ENCODE measurements at places on chromosomes 2 and 18. TPM values are rescaled to one million over a fixed set of nuclear protein-coding genes. Genes with fewer than 3 reads are reported as not detected.
A peak's percentile ranks its signal among the peaks of the same experiment; 100 is the strongest.

DNA sequence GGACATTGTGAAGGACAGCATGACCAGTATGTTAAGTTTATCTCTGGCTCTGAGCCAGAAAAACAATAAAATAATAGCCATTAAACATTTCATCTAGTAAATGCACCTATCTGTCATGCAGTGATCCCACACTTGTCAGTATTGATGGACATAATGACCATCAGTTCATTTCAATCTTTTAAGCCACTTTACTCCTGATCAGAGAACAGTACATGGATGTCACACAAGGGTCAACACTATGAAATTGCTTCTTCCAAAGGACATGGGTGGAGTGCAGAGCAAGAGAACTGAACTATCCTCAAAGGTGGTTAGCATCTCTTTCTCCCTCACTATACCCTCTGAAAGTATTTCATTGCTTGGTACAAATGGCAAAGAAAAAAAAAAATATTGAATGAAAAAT is 816.0 kb upstream of the GYPC start:
- H3K36me3 ChIP-seq: no peaks in the 10 kb centered on the region
- no peak overlapping the region for H3K27ac ChIP-seq
- no peak overlapping the region for H3K4me3 ChIP-seq
- H3K4me1 ChIP-seq: no peaks in the 10 kb centered on the region

ERBB4 gene
- 1.6 TPM for total RNA-seq

DNA sequence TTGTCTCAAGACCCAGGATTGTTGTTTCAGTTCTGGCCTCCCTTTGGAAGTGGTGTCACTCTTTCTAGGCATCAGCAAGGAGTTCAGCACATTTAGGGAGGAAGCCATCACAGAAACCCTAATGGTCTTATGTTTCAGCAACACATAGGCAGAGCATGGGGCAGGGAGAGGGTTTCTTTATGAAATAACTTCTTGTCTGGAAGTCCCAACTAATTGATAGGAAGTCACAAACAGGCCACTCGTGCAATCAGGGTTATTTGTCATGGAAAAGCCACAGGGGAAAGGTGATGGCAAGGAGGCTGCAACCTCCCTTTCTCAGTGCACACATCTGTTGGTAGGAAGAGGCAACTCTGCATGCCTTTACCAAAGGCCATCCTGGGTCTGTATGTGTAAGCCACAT is 103.0 kb downstream of the BCL11A start:
- H3K4me1 ChIP-seq: no peaks in the 10 kb centered on the region
- no peak overlapping the region for H3K4me3 ChIP-seq
- H3K27ac ChIP-seq: no peak overlapping the region
- no peaks in the 10 kb centered on the region for H3K36me3 ChIP-seq
- DNase-seq: no peak

DNA sequence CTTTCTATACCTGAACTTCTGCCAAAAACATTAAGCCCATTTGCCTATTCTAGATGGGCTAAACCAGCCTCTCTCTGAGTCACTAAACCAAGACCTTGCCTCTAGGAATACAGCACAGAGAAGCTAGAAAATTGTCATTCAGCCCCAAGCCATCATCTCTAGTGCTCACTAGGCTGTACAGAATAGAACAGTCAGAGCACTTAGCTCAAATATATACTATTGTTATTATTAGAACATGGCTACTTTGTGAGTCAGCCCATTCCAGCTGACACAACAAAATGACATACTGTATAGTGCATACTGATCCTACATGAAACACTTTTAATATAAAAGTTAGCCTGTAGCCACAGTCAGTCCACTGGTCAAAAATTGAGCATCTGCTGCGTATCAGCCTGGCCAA is 418.8 kb downstream of the NRXN1 start:
- H3K4me1 ChIP-seq: no peaks in the 10 kb centered on the region
- no peak for DNase-seq
- no peak overlapping the region for H3K4me3 ChIP-seq
- H3K27ac ChIP-seq: no peak overlapping the region
- H3K27me3 ChIP-seq: no peaks in the 10 kb centered on the region

- no peaks in the 10 kb centered on the region for H3K36me3 ChIP-seq
- H3K4me1 ChIP-seq: no peaks in the 10 kb centered on the region
- no peak overlapping the region for H3K4me3 ChIP-seq
- no peaks in the 10 kb centered on the region for H3K27me3 ChIP-seq
These were observed 43.1 kb downstream of the INHBB start for GRCh38 chr2:120389036-120389391.

- DNase-seq: peak; percentile 56
- no peak overlapping the region for H3K4me3 ChIP-seq
- peaks cover 26% of the 10 kb centered on the region for H3K4me1 ChIP-seq
These were observed 77.1 kb downstream of the HS1BP3 start for GRCh38 chr2:20573620-20574422.

Measured in breast epithelium (tissue), 4 donors.